ENCODE measurements at places on chromosomes 12 and 14.

DNA sequence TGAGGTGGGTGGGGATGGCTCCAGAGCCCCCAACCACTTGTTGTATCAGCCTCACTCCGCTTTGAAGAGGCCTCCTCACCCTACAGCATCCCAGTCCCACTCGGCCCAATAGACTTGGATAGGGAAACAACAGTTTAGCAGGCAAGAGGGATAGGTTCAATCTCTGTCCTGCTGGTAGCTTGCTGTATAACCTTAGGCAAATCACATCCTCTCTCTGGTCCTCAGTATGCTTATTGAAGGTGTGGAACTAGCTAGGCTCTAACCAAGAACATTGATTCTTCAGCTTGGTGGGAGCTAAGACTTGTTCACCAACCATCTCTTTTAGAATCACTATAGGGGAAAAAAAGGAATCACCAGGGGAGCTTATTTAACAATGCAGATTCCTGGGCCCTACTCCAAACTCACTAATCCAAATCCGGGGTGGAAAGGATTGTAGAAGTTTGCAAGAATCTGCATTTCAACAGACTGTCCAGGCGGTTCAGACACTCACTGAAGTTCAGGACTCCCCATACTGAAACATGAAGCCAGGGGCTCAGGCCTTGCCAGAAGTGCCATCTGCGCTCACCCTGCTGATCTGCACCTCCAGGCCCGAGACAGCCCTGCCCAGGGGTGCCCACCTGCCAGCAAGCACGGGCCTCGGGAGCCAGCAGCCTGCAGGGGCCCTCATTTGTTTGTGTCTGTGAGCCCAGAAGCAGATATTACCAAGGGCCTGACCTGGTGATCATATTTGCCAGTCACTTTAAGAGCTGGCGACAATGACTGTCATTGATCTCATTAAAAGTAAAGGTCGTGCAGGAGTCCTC lies 113.0 kb downstream of the ADCK1 start:
- DNase-seq: no peak

GRCh38 chr12:72974954-72975555 lies 702.9 kb downstream of the TRHDE start:
- no peak for DNase-seq

- no peak for DNase-seq
These were observed 116.4 kb downstream of the PRICKLE1 start for GRCh38 chr12:42473130-42473529.

- no peak for DNase-seq
These were observed 45.0 kb downstream of the PIK3C2G start for GRCh38 chr12:18306311-18306710.

- DNase-seq: no peak
These were observed 614.9 kb downstream of the SLC16A7 start for GRCh38 chr12:60210756-60211155.

DNA sequence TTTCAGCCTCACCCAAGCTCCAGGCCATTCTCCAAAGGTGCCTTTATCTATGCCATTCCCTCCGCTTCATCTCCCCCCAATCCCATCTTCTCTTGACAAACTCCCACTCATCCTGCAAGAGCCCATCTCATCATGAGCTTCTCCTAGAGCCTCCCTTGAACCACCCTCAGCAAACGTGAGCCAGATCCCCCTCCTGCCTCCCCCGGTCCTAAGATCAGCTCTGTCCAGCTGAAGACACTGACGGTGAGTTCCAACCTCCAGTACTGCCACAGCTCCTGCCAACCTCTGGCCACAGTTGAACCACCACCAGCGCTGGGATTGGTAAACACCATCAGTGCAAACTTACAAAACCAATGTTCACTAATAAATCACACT lies 124.6 kb downstream of the BCL11B start:
- DNase-seq: no peak

GRCh38 chr12:122790393-122791075 lies 16.2 kb downstream of the CCDC62 start:
- no peak for DNase-seq

- no peak for DNase-seq
These were observed 122.0 kb downstream of the PTCSC3 start for GRCh38 chr14:36054353-36055051.

DNA sequence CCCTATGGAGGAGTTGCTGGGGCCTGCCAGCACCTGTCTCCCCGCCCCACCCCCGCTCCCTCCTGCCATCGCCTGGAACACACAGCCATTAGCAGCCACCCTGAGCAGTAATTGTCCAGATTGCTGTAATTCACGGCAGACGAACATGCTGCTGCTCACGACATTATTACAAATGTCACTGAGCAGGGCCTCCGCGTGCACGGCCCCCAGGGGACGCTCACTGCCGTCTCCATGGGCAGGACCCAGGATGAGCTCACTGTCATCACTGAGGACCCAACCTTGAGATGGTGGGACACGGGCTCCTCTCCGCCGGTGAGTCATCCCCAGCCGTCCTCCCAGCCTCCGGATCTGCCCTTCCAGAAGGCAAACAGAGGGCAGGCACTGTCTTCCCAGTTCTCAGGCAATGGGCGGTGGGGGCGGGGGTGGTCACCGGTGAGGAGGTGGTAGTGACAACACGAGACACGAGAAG lies 100.4 kb downstream of the RFLNA start:
- DNase-seq: no peak

GRCh38 chr14:56273155-56273554 lies 154.9 kb downstream of the PELI2 start:
- DNase-seq: no peak
